Stimulated activated CD4-positive, alpha-beta T cell treated with anti-CD3 and anti-CD28 coated beads, Interleukin-1b, Interleukin-23, amount 100 ng/mL, for 1 hour (primary cell): ENCODE measurements at places on chromosomes 2 and 18.

GRCh38 chr18:44098551-44099098 lies 582.1 kb upstream of the SETBP1 start:
- no peak for DNase-seq

DNA sequence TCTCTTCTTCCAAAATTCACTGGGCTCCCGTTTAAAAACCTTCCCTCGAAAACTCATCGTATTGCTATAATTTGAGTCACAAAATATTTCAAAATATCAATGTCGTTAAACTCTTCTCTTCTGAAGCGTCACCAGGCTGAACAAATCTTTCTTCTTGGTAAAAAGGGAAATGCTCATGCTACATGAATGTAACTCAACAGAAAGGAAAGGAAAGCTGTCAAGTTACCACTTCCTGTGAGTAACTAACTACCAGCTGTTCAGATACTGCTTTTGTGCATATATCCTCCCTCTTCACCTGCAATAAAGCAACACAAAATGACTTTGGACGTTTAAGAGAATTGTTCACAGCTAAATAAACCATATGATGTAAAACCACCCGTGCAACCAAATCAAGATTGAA lies 95.4 kb downstream of the DOCK10 start:
- DNase-seq: no peak

- DNase-seq: no peak
Observed at GRCh38 chr2:111052621-111053020, 68.1 kb upstream of the BCL2L11 start.

DNA sequence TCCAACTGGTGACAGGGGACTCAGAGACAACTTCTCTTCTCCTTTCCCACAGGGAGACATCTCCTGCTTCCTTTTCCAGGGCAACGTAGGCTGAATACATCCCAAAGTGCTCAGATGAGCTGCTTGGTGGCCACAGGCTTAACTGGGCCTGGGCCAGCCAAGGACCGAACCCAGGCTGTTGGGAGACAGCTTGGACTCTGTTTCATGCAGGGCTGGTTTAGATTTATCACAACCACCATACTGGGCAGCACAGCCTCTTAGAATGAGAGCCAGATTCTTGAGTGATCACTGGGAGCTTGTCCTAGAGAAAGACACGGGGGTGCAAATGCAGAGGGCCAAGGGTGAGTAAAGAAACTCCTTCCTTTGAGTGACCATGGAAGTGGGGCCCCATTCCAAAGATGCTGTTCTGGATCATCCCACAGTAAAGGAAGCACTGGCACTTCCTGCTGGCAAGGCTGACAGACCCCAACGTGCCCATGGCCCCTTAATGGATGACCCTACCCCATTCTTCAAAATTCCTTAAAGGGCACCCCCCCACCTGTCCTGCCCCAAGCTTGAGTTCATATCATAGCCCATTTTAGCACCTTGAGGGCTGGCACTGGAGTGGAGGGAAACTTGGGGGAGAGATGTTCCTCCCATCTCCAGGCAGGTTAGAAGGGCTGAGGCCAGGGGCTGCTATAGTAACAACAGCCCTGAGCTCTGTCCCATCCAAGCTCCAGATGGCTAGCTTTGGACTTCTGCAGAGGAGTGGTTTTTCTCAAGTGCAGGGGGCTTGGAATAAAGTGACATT lies 84.1 kb downstream of the CAPN13 start:
- no peak for DNase-seq

DNA sequence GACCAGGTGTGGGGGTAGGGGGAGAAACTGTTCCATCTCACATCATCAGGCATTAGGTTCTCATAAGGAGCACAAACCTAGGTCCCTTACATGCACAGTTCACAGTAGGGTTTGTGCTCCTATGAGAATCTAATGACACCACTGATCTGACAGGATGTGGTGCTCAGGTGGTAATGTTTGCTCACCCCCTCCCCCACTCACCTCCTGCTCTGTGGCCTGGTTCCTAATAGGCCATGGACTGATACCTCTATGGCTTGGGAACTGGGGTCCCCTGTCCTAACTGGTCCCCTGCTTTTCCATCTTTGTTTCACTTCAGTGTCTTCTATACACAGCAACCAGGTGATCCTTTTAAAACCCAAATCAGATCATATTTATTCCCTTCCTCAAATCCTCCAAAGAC lies 267.8 kb downstream of the TNS1 start:
- DNase-seq: no peak

GRCh38 chr18:68660354-68661183 lies 54.3 kb downstream of the TMX3 start:
- DNase-seq: no peak

DNA sequence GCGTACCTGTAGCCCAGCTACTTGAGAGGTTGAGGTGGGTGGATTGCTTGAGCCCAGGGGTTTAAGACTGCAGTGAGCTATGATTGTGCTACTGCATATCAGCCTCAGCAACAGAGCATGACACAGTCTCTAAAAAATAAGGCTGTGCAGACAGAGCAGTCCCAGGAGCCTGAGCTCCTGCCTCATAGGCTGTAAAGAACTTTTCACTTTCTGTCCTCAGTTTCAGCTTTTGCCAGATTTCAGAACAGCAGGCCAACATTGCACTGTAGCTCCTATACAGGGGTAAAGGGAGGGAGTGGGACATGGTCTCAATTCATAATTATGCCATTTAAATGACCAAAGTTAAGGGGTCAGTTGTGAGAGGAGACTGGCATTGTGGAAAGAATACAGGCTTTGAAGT lies 150.6 kb downstream of the GALNT1 start:
- DNase-seq: no peak

GRCh38 chr18:30469091-30469490 lies 573.5 kb downstream of the DSC3 start:
- DNase-seq: no peak

GRCh38 chr2:178827739-178828485 lies 20.7 kb upstream of the TTN start:
- no peak for DNase-seq

DNA sequence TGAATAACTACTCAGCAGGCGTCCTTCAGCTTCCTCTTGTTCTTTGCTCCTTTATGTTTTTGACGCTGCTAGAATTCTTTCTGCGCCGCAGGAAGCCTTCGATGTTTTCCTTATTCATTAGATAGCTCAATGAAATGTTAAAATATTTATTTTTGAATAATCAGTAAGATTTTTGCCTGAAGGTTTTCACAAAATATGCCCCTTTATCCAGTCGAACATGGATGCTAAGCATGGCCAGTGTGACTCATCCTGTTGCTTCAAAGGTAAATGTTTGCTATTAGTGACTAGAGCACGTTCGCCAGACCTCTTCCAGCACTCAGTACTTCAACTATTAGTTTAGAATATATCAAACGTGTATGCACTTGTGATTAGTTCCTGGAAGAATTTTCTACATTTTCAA lies 7.6 kb upstream of the MEIS1 start:
- no peak for DNase-seq

DNA sequence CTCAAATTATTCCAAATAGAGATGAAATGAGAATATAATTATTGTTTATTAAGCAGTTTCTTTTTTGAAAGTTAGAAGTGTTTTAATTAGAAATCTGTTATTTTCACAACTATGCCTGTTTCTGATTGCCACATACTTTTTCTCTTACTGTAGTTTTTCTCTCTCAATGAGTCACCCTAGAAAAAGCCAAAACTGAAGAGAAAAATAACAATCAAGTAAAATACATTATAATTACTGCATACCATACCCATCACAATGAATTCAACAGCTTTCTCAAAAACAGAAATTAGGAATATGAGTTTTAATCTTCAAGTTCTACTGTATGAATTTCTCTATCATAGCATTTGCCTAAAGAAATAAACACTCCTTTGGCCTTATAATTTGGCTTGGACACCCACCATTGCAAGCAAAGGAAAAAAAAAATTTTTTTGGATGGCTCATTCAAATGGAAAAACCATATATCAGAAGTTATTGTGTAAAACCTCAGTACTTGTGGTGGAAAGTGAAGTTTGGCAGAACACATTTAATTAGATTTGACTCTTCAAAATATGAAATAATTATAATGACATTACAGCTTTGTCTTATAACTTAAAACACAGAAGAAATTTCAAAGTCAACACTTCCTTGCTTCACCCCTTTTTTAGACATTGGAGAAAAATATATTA lies 138.5 kb downstream of the DYM start:
- DNase-seq: no peak

GRCh38 chr2:46528880-46529279 lies 49.5 kb downstream of the TMEM247 start:
- DNase-seq: no peak

- no peak for DNase-seq
Observed at GRCh38 chr2:45984366-45984765, 312.8 kb upstream of the EPAS1 start.

DNA sequence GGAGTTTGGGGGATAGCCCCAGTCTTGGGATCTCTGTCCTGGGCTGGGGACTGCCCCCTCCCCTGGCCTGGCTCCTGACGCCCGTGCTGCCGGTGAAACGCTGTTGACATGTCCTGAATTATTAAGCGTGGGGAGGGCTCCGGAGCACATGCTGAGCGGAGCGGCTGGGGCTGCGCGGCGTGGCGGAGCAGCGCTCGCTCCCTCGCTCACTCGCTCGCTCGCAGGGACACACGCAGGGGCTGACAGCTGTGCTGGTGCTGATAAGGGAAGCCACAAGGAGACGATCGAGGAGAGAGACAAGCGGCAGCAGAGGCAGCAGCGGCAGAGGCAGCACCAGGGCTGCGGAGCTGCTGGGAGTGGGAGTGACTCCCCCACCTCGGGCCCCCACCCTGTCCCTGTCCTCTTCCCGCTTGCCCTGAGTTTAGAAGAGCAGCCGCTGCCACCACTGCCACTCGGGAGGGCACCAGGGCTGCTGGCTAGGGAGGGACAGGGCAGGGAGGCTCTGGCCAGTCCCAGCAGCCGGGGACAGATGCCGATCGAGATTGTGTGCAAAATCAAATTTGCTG lies at the start of gene ASIC4:
Gene ASIC4 (plus strand): TSS at position 287 of the 566 bp plus-strand sequence. CDS start 243 bp downstream, at position 530.
- DNase-seq: no peak

DNA sequence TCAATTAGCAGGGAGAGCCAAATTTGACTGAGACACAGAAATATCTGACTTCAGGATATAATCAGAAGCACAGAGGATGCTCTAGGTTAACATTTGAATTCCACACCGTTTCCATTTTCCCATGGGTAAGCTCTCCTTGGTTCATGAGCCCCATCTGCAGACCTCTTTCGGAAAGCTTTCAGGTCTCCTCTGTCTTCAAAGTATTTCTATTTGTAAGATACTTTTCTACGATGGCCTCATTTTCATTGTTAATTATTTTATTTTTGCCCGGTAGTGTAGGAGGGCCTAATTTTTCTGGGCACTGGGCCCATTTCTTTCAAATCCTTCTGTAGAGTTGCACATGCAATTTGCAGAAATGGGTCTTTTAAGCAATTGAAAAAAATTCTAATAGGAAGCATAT lies 53.8 kb downstream of the LRPPRC start:
- DNase-seq: no peak

DNA sequence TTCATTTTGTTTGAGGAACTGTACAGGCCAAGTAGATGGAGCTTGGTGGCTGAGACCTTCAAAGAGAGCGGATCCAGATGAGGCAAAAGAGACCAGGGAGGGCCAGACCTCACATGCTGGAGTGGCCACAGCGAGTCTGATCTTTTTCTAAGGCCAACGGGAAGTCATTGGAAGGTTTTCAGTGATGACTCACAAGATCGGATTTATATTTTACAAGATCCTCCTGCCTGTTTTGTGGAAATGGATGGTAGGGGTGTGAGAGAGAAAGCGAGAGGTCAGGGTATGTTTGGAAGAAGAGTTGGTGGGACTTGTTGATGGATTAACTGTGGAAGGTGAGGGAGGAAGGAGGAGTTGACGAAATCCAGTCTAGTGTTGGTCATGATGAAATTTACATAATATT lies 44.6 kb upstream of the TUBA3D start:
- DNase-seq: no peak

DNA sequence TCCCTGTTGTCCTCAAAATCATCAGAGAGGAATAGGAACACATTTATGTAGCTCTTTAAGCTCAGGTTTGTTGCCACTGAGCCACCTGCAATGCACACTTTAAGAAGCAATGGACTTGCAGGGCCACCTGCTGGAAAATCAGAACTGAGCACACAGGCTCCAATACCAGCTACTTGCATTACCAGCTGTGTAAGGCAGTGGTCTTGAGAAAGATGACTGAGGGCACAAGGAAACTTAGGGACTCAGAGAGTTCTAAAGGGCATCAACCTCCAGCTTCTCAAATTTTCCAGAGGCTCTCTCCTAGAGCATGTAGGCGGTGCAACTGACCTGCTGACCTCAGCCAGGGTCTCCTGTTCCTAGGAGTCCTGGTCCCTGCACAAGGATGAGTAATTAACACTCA lies 2.5 kb upstream of the CNDP2 start:
- DNase-seq: no peak

GRCh38 chr2:41880561-41881243 lies 167.1 kb upstream of the PKDCC start:
- DNase-seq: no peak

GRCh38 chr2:238388794-238389193 lies 37.9 kb upstream of the ASB1 start:
- DNase-seq: no peak

DNA sequence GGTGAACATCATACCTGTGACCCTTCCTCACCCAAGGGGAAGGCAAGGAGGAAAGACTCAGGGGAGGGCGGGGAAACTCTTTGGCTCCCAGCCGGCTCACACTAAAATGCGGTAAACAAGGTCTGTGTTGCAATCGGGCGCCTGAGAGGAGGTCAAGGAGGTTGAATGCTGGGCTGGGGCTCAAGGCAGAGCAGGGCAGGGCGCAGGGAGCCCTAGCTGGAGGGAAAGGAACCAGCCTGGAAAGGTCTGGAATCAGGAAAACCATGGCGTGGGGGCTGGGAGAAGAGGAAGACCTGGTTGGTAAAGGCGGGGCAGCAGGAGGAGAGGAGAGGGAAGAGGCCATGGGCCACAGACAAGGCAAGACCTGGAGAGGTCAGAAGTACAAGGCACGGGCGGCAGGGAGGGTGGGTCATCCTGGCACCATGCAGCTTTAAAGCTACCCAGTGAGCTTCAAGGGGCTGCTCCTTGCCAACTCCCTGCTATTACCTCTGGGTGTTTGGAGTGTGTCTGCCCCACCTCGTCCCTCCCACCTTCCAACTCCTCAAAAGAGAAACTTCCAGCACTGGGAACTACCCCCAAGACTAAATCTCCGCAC lies 4.8 kb upstream of the TMEM37 start:
- no peak for DNase-seq

- DNase-seq: no peak
Observed at GRCh38 chr2:98807221-98807620, 76.3 kb upstream of the MGAT4A start.

GRCh38 chr18:63292831-63293683 lies 26.5 kb downstream of the BCL2 start:
- no peak for DNase-seq

- DNase-seq: no peak
Observed at GRCh38 chr2:227796045-227796711, 17.5 kb upstream of the CCL20 start.

- no peak for DNase-seq
Observed at GRCh38 chr2:179354739-179355537, 90.3 kb upstream of the SESTD1 start.

DNA sequence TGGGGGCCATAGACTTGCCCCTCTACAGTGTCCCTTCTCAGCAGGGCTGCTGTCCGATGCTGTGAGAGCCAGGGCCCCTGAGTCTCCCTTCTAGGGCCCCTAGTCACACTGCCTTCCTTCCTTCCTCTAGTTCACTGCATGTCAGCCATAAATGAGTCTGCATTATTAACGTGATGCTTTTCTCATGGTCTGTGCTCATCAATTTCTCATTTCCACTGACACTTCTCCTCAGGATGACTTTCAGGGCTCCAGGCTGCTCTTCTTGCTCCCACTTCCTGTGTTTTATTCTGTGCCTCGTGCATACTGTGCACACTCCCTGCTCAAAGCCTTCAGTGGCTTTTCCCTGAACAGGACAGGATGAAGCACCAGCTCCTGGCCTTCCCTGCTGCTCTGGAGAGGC lies 146.5 kb downstream of the FAM210A start:
- DNase-seq: no peak

GRCh38 chr18:24112874-24113615 lies 25.8 kb upstream of the CABYR start:
- DNase-seq: no peak
